ENCODE measurements at places on chromosomes 3 and 15.

- DNase-seq = no peak
Measured at GRCh38 chr15:100118546-100118945, 223.2 kb downstream of the ADAMTS17 start.

GRCh38 chr3:172362583-172362982 is 85.7 kb downstream of the GHSR start:
- DNase-seq = no peak

GRCh38 chr15:57382969-57383368 is 6.7 kb downstream of the CGNL1 start:
- no peak for DNase-seq

DNA sequence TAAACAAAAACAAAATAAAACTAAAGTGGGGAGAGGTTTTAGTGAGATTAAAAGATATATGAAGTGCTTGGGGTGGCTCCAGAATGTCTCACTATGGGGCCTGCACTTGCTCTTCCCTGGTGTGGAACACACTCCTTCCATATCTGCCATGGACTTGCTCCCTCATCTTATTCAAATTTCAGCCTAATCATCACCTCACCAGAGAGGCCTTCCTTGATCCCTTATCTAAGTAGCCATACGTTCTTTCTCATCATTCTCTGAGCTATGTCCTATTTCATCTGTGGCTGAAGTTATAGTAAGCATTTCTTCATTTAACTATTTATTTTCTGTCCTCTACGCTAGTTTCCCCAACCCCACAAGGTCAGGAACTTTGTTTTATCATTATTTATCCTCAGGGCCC is 511.7 kb downstream of the NTRK3 start:
- no peak for DNase-seq

- no peak for DNase-seq
Measured at GRCh38 chr3:12979151-12979946, 93.9 kb downstream of the IQSEC1 start.

DNA sequence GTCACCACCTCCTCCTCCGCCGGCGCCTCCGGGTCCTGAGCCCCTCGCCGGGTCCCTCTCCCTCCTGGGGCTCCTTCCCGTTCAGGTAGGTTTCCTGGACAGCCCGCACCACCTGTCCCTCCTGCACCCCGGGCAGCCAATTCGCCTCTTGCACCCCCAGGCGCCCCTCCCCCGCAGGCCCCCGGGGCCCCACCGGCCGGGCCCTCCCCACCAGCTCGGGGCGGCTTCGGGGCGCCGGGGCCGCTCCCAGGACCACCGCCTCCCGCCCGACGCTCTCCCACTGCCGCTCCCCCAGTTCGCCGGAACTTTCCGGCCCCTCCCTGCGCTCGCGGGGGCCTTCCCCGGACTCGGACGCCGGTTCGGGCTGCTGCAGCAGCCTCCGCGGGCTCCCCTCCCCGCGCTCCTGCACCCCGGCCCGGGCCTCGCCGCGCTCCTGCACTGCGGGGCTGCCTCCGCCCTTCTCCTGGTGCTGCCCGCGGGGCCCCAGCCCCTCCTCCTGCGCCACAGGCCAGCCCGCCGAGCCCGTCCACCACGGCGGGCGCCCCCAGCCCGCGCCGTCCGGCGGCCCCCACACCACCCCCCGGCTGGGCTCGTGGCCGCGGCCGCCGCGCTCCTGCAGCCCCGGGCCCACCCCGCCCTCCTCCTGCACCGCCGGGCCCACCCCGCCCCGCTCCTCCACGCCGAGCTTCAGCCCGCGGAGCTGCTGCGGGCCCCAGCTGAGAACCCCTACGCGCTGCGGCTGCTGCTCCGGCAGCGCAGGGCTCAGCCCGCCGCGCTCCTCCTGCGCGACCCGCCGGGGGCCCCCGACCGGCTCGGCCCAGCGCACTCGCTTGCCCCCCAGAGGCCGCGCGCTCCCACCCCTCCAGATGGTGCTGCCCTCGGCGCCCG is 587 bp upstream of the TNK2 start:
- DNase-seq = no peak

DNA sequence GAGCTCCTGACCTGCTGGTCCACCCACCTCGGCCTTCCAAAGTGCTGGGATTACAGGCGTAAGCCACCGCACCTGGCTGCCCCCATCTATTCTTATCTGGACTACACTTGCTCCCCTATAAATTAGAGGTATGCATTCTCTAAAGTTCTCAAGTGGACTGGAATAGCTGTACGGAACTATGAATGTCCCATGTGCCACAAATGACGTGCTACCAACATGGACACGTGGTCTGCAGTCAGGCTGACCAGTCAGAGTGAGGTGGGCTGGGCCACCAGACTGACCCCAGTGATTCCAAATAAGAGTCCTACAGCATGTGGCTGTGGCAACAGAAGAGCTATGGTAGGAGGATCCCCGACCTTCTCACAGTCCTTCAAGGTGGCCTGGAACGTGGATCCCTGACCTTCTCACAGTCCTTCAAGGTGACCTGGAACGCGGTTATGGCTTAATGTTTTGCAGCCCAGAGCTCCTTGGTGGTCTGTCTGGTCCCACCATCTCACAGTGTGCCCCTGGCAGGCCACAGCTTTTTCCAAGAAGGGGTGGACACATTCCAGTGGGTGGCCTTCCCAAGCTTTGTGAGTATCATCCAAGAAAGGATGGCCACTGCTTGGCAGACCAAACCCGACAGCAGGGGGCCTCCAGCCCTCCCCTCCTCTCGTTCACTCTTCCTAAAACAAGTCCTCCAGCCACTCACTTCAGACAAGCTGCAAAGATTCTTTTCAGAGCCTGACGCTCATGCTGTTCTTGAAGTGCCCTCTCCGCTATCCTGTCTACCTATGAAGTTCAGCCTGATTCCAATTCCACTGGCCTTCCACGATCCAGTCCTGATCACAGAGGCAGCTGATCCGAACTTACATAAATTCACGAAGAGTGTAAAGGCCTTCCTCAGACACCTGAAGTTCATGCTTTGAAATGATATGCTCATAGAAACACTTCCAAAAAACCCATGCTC is 4.4 kb downstream of the ADAMTS17 start:
- DNase-seq = no peak

Data from esophagus squamous epithelium (tissue), 5 donors.